ENCODE measurements at places on chromosomes 6 and 20.

- no peak for DNase-seq
These were observed 263.9 kb downstream of the FARS2 start for GRCh38 chr6:5525209-5525608.

DNA sequence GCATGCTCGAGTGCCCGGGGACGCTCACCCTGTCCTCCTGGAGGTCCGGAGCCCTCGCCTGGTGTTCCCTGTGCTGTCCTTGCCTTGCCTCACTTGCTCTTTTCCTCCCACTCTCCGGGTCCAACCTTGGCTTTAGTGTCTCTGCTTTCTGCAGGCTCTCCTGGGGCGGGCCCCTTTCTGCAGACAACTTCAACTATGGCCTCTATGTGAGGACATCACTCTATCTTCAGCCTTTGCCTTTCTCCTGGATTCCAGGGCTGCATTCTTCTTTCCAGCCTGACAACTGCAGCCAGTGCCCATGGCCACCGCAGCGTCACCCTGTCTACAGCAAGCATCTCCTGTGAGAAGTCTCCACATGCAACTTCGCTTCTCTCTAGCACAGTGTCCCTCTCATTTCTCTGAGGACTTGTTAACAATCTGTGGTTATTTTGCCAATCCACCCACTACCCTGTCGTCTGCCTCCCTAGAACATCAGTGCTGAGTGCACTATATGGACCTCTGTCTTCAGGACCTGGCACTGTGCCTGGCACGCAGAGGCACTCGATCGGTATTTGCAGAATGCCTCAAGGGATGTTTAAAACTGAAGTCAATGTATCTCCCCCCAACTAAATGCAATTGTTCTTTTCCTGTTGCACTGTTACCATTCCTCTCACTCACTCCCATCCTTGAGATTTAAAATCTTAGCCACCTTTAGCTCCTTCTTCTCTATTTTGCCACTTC, 35.9 kb downstream of the FOXC1 start:
- no peak for DNase-seq

DNA sequence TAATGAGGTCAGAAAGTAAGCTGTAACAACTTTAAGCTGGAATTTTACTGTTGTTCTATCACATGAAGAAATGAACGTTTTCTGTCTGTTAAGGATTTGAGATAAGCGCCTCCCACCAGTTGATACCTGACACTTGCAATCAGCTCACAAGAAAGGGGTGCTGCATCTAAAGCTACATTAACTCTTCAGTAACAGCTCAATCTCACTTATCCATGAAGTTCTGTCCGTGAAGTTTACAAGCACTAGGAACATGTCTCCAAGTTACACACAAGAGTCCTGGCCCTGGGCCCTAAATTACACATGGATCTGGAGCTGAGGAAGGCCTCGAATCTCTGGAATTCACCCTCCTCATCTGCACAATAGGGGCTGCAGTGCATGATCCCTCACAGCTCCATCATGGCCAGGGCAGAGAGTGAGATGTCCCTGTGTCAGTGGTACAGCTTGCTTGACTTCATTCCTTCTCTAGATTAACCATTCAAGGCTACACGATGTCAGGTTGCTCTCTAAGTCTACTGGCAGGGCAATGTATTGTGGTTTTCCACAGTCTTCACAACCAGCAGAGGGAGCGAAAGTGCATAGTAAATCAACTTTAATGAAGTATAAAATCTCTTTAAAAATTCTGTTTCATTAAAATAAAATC, 182.4 kb upstream of the MCHR2 start:
- peak; percentile 73 for DNase-seq

DNA sequence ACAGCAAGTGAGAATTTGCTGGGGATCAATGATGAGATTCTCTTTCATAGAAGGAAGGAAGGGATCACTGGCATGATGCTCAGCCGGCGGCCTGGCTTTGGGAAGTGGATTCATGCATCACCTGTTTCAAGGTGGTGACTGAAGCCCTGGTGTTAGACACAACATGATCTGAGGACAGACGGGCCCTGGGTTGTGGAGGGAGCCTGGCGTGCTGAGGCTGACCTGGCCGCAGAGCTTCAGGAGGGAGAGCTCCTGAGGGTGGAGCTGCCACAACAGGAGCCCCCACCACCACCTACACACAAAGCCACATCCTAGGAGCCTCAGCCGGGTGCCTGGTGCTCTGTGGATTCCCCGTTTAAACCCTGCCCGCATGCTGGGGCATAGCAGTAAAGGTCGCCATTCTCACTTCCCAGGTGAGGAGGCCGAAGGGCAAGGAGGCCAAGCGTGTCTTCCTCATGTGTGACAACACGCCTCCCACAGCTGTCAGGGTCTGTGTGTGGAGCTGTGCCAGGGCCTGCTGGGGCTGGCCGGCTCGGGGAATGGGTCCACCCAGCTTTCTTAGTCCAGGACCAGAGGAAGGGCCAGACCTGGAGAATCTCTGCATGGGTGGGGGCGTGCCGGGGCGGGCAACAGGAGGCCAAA, 107.0 kb downstream of the ERMARD start:
- DNase-seq = no peak

- no peak for DNase-seq
These were observed 183.3 kb downstream of the FOXC1 start for GRCh38 chr6:1792989-1793388.

All from astrocyte of the spinal cord (primary cell).